Stimulated activated CD8-positive, alpha-beta memory T cell treated with anti-CD3 and anti-CD28 coated beads, Interleukin-4, amount 100 ng/mL, for 4 hours (primary cell): ENCODE measurements at places on chromosomes 7 and 10.

GRCh38 chr7:107149863-107150262 lies 18.9 kb upstream of the HBP1 start:
- no peak for DNase-seq

DNA sequence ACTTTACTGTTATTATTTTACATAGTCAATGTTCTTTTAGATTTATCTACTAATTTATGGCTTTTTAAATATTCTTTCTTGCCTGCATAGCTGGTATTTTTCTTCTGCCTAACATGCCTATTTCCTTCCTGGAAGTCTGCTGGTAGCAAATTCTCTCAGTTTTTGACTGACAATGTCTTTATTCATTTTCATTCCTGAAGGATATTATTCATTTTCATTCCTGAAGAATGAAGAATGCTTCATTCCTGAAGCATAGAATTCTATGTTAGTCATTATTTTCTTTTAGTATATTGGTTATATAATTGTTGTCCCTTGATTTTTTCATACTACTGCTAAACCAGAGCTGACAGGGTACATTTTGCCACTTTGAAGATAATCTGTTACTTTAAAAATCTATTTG lies 41.8 kb downstream of the TMEM168 start:
- DNase-seq = no peak

DNA sequence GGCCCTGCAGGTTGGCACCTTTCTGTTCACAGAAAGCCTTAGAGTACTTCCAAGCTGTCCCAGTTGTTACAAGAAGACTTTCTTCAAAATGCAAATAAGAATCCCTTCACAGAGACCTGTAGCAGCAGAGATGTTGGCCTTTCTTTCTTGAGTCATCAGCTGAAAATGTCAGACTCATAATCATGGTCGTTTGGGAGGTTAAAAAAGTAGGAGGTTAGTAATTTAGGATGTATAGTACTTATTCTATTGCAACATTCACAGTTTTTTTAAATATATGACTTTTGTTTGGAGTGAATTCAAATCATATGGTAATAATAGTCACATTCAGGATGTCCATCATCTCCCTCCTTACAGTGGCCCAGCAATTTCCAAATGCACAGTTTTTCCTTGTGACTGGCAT lies 223.9 kb upstream of the GLI3 start:
- no peak for DNase-seq

DNA sequence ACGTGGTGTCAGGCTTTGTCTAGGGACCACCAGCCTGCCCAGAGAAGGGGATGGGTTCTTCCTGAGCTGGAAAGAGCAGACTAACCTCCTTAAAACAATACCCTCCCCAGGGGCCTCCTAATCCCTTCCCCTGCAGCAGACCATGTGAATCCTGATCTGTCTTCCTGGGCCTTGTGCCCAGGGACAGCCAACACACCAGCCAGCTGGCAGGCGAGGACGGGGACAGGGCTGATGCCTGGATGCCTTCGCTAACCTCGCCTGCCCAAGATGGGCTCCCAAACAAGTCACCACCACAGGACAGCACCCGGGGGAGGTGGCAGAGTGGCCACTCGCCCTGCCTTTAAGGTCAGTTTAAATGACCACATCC lies 17.6 kb downstream of the PODXL start:
- no peak for DNase-seq

DNA sequence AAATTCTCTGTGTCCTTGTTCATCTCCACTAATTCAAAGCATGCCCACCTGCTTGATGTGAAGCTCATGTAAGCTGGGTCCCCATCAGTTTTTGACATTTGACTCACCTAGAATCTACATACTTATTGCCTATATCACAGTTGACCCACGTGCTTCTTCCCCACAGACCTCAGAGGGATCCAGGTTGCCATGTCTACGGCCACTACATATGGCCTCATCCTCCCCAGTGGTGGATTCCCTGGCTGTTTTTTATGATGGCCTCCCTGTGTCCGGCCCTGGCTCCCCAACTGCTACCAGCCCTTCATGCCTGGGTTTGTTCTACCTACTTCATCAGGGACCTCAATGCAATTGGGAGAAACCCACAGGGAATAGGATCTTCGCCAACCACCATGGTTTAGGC lies 187.4 kb upstream of the GDF10 start:
- no peak for DNase-seq

DNA sequence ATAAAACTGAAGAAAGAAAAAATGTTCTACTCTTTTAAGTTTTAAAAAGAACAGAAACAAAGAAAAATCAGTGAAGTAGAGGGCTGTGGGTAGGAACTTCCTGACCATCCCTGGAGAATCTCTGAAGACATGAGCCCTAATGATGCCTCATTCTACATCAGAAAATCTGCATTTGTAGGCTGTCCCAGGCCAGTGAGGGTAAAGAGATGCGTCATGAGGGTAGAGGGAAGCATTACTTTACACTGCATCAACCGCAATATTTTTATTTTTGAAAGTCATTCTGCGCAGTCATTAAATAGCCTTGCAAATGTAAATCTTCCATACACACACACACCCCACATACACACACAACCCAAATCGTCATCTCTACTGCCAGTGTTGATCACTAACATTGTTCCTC lies 82.1 kb upstream of the CABCOCO1 start:
- no peak for DNase-seq

DNA sequence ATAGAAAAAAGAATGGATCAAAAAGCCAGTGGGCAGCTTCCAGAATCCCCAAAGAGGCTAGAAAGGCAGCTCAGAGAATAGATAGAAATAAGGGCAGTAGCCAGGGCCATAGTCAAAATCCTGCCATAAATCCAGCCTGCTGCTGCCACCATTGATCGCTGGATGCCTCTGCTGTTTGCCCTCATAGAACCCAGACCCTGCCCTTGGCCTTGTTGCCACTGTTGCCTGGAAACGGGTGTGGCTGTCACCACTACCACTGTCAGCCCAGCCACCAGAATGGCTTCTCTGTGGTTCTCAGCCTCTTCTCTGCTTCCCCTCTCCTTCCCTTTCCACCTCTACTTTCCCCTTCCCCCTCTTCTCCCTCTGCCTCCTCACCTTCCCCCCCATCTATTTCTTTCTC lies 57.8 kb downstream of the HHEX start:
- no peak for DNase-seq
